Iris pigment epithelial cell (primary cell): ENCODE measurements at places on chromosomes 5 and 9.

- no peak for DNase-seq
Observed at GRCh38 chr9:15180124-15180523, 126.9 kb downstream of the TTC39B start.

DNA sequence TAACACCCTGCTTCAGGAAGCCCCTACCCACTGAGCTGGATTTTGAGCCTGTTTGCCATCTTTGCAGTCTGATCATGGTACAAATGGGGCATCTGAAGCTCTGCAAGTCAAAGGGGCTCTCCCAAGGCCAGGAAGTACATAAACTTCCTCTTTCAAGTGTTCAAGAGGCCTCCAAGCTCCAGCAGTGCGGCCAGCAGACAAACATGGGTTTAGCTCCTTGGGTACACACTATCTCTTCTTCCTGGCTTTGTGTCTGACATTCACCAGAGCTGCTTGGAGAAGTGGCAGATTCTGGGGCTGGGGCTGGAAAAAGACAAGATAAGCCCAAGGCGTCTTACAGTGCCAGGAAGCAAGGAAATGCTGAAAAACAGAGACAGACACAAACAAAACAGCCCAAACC, 34.1 kb downstream of the LAMC3 start:
- no peak for DNase-seq

DNA sequence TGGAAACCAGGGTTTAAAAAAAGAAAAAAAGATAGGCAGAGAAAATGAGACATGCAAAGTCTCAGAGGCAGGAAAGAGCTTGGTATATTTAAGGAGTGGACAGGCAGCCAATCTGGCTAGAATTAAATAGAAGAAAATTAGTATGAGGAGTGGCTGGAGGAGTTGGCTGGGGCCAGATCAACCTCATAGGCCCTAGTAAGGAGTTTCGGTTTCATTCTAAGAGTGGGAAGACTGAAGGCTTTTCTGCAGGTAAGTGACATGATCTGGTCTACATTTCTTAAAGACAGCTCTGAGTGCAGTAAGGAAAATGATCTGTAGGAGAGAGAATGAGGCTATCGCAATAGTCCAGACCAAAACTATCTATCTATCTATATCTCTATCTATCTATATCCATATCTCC, 27.5 kb downstream of the ADRB2 start:
- DNase-seq, result no peak

DNA sequence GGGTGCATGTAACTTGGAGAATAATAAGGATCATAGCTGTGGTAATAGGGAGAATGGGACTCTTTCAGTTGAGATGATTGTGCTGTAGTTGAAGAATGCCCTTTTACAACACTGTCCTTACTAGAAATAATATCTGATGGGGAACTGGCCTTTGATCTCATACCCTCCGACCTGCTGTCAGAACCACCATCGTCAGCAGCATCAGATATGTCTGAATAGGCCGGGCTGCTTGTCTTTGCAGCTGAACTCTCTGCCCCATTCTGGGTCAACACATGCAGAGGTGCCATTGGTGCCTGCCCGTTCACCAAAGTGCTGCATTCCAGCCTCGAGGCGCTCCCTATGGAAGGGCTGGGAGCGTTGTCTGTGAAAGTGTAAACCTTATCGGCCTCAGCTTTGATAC, 99.1 kb downstream of the ZNF608 start:
- DNase-seq, result no peak

DNA sequence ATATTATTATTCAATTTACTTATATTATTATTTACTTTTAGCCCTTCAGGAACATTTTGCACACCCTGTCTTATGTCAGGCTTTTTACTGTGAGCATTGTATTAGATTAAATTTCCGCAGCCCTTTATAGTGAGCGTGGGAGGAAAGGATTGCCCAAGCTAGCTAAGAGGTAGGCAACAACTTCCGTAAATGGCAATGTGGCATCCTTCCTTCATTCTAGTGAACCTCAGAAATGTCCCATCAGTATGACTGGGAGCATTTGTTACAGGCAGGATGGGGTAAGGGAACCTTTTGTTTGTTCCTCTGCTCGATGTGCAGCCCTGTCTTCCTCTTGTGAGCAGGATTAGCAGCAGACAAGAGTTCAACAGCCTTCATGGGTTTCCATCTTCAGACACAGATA, 6.2 kb upstream of the CD180 start:
- DNase-seq, result no peak

DNA sequence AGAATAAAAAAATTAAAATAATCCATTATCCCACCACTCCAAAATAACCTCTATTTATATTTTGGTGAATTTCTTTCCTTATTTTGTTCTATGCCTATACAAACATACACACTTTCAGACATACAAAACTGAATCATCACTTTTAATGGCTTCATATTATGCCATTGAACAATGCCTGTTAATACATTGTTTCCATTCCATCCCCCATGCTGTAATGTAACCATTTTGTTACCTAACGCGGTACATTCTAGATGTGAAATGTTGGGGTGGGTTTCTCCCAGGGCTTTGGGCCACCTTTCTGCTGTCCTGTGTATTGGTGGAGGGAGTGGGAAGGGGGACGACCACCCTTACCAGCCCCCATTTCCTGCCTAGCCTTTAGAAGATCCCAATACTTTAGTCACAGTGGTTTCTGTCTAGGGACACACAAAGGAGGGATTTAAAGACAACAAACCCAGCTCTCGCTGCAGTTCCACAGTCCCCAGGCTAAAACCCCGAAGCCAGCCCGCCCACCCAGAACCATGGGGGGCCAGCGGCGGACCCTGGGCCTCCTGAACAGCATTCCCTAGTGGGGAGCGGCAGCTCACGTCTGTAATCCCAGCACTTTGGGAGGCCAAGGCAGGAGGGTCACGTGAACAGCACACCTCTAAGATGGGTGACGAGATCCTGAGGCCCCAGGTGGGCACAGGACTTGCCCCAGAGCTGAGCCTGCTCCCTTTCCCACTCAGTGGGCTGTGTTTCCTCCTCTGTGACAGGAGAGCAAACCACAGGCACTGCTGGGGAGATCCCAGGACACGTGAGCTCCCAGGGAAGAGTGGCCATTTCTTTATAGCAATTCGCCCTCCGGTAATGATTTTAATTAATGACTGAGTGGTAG, 56.9 kb upstream of the STXBP1 start:
- DNase-seq, result no peak

DNA sequence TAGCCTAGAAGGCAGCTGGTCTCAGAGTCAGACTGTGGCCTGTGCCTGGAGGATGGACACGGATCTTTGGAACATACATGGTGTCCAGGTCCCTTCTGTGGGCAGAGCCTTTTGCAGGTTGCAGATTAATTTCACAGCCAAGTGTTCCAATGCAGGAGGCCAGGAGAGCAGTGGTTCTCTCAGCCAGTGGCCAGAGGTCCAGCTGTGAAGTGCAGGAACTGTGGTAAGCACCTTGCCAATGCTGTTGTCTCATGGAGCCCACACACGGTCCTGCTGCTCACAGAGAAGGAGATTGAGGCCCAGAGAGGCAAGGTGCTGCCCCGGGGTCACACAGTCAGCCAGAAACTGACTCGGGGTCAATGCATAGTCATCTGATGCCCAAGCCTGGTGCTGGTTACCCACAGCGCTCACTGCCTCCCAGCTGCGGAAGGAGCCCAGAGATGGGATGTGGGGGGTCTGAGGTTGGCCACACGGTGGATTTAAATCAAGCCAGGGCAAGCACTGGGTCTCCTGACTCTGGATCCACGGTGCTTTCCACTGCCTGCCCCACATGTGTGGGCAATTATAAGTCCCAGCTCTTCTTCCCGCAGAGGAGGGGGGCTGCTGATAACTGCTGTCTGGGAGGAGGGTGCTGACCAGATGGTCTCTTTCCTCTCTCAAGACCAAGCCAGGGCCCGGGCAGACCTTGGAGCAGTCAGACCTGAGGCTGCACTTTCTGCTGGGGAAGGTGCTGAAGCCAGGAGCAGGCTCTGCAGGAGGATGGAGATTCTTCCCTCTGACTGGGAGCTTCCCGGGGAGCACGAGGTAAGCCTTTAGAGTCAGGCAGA, 2.8 kb downstream of the PDGFRB start:
- DNase-seq, result peak; percentile 59

DNA sequence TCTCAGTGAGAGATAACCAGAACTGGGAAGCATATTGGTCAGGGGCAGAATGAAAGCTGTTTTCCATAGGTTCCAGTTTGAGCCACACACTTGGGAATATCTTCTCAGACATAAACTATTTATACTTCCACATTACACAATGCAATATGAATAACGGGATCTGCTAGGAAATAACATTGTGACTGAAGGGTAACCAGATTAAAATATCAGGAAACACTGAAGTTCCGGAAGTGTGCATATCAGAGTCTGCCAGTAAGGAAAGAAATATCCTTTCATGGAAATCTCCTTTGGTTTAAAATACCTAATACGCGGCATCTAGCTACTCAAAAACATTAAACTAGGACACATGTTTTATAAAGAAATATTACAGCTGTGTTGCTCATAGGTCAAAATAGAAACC, 56.3 kb downstream of the ST8SIA4 start:
- DNase-seq, result no peak

- DNase-seq, result no peak
Observed at GRCh38 chr9:97831843-97832636, 21.0 kb upstream of the FOXE1 start.

- DNase-seq, result no peak
Observed at GRCh38 chr9:136083558-136084062, 11.5 kb downstream of the NACC2 start.

DNA sequence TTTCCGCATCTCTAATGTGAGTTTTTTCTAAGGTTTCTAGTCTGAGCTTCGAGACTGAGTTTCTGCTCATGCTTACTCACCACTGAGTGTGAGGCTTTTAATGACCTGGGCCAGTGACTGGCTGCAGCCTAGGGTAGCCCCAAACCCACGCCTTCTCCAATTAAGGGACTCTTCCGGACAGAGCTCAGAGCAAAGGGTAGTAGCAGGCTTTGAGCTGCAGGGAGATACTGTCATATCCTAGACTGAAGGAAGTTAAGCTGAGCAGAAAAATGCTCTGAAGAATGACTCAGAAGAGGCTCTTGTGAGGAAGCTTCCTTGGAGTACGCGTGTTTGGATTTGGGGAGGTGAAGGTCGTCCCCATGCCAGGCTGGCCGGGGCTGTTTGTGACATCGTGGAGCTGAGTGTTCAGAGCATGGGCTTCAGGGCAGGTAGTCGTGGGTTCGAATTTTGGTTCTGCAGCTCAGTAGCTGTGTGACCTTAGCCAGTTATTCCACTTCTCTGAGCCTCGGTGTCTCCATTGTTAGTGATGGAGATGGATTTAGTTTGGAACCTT, 3.5 kb downstream of the USP20 start:
- peak; percentile 90 for DNase-seq

DNA sequence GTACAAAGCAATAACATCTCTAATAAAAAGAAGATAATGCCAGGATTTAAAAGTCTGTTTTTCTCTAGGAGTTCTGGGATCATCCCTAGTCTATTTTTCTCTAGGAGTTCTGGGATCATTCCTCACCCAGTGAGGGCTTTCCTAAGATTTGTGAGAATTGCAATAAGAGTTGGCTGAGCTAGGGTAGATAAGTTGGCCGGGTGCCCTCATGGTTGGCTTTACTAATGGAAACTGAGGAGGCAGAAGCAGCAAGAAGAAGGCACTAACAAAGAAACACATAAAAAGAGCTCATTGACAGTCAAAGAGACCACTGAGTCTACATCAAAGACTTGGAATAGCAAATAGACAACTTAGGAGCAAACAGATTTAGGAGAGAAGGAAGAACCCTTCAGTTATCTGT, 4.2 kb downstream of the SLC1A3 start:
- no peak for DNase-seq

GRCh38 chr5:152349683-152350526, 55.2 kb downstream of the NMUR2 start:
- DNase-seq, result peak; percentile 34

DNA sequence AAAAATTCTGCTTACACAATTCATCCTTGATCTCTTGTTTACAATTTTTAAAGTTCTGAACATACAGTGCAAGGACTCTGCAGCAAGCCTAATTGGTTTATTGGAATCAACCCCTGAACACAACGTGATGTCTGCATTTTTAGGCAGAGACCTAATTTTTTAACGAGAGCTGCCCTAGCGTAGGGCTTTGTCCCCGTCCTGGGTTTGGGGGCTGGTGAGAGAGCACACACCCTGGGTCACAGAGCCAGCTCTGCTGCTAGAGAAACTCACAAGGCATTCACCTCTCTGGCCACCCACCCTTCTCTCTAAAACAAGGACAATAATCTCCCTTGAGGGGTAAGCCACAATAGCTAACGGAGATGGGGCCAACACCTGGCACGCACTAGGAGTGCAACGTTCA, 28.2 kb downstream of the SH3PXD2B start:
- DNase-seq, result peak; percentile 76

- peak; percentile 87 for DNase-seq
Observed at GRCh38 chr5:17190242-17190778, 27.1 kb upstream of the BASP1 start.

DNA sequence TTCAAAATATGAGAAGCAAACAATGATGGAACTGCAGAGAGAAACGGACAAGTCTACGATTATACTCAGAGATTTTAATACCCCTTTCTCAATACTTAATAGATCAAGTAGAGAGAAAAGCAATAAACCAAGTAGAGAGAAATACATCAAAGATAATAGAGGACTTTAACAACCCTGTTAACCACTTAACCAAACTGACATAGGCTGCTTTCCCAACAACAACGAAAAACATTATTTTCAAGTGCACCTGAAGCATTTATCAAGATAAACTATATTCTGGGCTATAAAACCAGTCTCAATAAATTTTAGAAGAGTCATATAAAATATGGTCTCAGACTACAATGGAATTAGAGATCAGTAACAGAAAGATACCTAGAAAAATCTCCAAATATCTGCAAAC, 67.4 kb downstream of the GNAQ start:
- no peak for DNase-seq

- no peak for DNase-seq
Observed at GRCh38 chr9:130266236-130267098, 907 bp downstream of the HMCN2 start.

DNA sequence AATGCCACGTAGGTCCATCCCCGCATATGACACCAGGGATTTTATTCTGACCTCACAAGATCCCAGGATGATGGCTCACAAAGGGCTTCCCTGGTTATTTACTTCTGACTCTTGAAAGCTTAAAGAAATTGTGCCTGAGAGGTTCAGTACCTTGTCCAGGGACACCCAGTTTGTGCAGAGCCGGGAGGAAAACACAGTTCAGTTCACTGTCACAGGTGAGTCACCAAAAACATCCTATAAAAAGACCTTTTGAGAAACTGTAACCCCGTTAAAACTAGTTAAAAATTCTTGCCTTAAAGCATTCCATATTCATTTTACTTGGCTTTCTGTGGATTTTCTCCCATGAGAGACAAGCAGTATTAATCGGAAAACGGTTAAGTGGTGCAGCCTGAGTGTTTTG, 56.6 kb downstream of the ZNF510 start:
- no peak for DNase-seq

- no peak for DNase-seq
Observed at GRCh38 chr5:156356238-156356637, 29.3 kb downstream of the SGCD start.

GRCh38 chr9:82539856-82540579, 522.9 kb downstream of the RASEF start:
- DNase-seq, result no peak

GRCh38 chr5:66616520-66617225, 20.5 kb downstream of the MAST4 start:
- no peak for DNase-seq

GRCh38 chr9:111399772-111400563, 69.9 kb upstream of the OR2K2 start:
- DNase-seq, result peak; percentile 27
